ENCODE measurements at places on chromosomes 2 and 18. TPM values are rescaled to one million over a fixed set of nuclear protein-coding genes. Genes with fewer than 3 reads are reported as not detected.

The GKN1 gene
- not detected for total RNA-seq

The ASPRV1 gene
- total RNA-seq, result 0.99 TPM

The COLEC11 gene
- total RNA-seq, result not detected

The PROC gene
- total RNA-seq, result not detected

The EMX1 gene
- not detected for total RNA-seq

The CYTIP gene
- total RNA-seq, result 234 TPM

The ANKRD30BL gene
- total RNA-seq, result not detected

The MOCOS gene
- 0.17 TPM for total RNA-seq

The IL1F10 gene
- not detected for total RNA-seq

The RPRM gene
- total RNA-seq, result not detected

The SERPINB11 gene
- total RNA-seq, result not detected

The STEAP3 gene
- total RNA-seq, result 0.06 TPM

The HMSD gene
- total RNA-seq, result 1.0 TPM

The LYPD1 gene
- not detected for total RNA-seq

The ITGA4 gene
- total RNA-seq, result 160 TPM

The CCDC148 gene
- not detected for total RNA-seq

The RGPD3 gene
- total RNA-seq, result not detected

The RAB11FIP5 gene
- total RNA-seq, result 8.5 TPM

The APCDD1 gene
- total RNA-seq, result not detected

The STK25 gene
- total RNA-seq, result 133 TPM

The DNAJC5G gene
- not detected for total RNA-seq

The LHCGR gene
- total RNA-seq, result not detected

The CTDSP1 gene
- 186 TPM for total RNA-seq

The VAMP8 gene
- total RNA-seq, result 131 TPM

The PARD6G gene
- 0.15 TPM for total RNA-seq

The CFAP221 gene
- total RNA-seq, result not detected

The RESP18 gene
- total RNA-seq, result not detected

The FEV gene
- total RNA-seq, result not detected

The HNMT gene
- not detected for total RNA-seq

The RUFY4 gene
- total RNA-seq, result 2.7 TPM

The LGALSL gene
- 0.83 TPM for total RNA-seq

The SCN1A gene
- total RNA-seq, result not detected

The CHRNG gene
- total RNA-seq, result not detected

The AKAIN1 gene
- not detected for total RNA-seq

The KCTD1 gene
- total RNA-seq, result 4.2 TPM

The CPO gene
- not detected for total RNA-seq
